AG08395 (cell line): ENCODE measurements at places on chromosomes 7 and 10.

DNA sequence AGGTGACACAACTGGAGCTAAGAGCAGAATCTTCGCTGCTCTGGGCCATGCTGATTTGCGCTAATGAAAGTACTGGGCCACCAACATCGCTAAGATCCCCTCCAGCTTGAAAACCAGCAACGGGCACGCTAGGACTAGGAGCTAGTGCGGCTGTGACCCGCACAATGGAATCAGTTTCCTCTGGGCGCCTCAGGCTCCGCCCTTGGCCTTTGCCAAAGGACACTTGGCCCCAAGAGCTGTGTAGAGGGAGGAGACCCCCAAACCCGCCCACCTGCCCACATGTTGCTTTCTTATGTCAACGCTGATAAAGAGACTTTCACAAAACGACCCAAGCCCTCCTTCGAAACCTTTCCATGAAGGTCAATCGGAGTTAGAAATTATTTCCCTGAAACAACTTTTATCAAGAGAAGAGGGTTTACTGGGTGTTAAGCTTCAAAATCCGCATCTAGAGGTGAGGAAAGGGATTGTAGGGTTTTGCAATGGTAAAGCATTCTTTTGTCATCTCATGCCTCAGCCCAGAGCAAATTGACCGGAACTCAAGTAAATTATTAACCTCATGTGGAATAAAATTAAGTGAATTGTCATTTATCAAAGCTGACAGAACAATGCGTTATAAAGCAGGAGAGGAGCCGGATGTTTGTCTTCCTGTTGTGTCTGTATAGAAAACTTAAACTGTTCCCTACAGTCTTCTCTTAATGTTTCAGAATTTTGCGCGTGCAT, 9.4 kb downstream of the ABCB5 start:
- DNase-seq: no peak

GRCh38 chr10:91339729-91340128, 70.4 kb upstream of the HECTD2 start:
- DNase-seq: no peak

GRCh38 chr10:132233501-132234085, 46.8 kb downstream of the DPYSL4 start:
- no peak for DNase-seq

GRCh38 chr7:3274131-3274530, 26.9 kb upstream of the SDK1 start:
- no peak for DNase-seq

DNA sequence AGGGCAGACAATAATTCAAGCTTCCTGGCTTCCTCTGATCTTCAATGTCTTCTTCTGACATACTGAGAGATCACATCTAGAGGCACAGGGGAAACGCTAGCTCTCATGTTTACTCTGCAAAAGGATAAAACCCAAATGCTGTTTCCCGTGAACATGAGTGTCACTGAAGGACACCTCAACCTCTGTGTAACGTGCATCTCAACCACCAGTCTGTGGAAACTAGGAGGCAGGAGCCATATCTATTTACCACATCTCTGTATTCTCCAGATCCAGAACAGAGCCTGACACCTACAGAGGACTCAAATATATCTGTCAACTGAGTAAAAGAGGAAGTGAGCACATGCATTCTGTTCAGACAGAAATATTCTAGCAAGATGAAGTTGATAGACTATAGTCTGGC, 140.3 kb upstream of the TARP start:
- no peak for DNase-seq

GRCh38 chr10:125105706-125106255, 54.6 kb downstream of the CTBP2 start:
- DNase-seq: no peak

GRCh38 chr7:99011341-99011705, 132.6 kb downstream of the SMURF1 start:
- no peak for DNase-seq

GRCh38 chr7:142750321-142750938, 1.2 kb downstream of the PRSS1 start:
- DNase-seq: no peak

- DNase-seq: no peak
These were observed 190.1 kb downstream of the MLLT10 start for GRCh38 chr10:21724020-21724589.

GRCh38 chr10:77556990-77557601, 80.5 kb downstream of the KCNMA1 start:
- DNase-seq: no peak

GRCh38 chr7:128055637-128056036, 24.4 kb upstream of the LRRC4 start:
- peak; percentile 22 for DNase-seq

DNA sequence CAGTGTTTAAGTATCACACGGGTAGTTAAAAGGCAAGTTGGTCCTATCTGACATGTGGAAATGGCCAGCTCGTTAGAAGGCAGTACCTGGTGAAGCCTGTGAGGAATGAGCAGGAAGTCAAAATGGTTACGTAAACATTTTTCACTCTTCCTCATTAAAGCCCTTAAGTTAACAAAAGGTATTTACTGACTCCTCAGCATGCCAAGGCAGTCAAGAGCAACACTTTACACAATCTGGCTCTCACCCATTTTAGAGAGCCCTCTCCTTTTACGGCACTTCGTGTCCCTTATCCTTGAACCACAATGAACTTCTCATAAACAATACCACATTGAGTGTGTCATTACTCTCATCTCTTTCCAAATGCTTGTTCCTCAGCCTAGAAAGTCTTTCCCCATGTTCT, 11.0 kb upstream of the RSBN1L start:
- DNase-seq: no peak

DNA sequence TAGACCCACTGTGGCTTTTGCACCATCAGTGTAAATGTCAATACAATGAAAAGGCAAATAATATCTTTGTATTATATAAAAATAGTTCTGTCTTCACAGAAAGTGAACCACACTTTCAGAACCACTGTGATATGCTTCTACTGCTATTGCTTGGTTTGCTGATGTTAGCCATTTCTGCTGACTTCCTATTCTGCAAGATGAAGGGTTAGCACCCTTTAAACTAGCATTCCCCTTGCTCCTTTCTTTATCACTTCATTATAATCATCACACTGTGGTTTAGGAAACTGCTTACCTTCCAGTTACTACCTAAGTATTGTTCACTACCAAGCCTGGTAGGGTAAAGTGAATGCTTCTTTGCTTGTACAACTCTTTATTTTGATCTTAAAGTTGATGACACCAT, 29.2 kb downstream of the MYPN start:
- DNase-seq: no peak

DNA sequence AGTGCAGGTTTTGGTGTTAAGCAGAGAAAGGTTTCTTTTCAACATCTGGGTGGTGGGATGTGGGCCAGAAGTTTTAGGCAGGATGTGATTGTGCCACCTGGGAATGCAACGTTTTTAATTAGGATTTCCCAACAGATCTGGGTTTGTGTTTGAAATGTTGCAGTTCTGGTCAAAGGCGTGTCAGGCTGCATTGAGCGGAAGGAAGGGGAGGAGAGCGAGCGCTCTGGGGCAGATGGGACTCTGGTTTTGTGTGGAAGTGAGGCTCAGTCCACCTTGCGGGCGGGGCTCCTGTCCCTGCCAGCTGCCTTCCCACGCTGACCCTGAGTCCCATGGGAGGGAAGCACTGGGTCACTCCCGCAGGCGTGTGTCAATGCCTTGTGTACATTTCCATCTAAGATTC, 767.7 kb downstream of the KCNMA1 start:
- no peak for DNase-seq

DNA sequence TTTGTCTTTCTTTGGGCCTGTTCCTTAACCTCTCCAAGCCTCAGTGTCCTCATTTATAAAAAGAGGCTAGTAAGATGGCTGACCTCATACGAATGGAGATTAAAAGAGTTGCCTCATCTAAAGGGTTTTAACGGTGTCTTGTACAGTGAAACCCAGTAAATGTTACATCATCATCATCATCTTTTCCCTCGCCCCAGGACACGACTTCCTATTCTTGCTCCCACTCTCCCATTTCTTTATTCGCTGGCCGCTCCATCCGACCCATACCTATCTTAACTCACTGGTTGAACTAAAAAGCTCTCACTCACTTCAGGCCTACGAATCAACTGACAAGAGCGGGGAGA, 554 bp downstream of the FRA10AC1 start:
- peak; percentile 26 for DNase-seq

- peak; percentile 37 for DNase-seq
These were observed 24.9 kb downstream of the CALD1 start for GRCh38 chr7:134804351-134804750.

- no peak for DNase-seq
These were observed 2.1 kb downstream of the ATP5MK start for GRCh38 chr10:103394180-103394579.

DNA sequence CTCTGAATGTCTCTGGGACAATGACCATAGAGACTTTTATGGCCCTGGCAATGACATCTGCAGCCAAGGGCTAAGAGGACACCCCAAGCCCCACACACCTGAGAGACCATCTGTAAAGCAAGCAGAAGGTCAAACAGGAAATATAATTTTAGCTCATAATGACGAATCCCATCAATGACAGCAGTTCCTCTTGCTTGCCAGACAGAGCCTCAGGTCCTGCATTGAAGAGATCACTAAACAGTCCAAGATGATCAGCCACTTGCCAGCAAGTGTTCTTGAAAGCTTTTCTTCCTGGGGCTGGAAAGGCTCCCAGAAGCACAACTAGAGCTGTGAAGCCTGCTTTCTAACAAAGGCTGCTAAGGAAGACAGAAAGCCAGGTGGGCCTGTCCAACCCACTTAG, 993.7 kb upstream of the AUTS2 start:
- DNase-seq: no peak

GRCh38 chr10:91707236-91707635, 74.4 kb upstream of the PPP1R3C start:
- no peak for DNase-seq

DNA sequence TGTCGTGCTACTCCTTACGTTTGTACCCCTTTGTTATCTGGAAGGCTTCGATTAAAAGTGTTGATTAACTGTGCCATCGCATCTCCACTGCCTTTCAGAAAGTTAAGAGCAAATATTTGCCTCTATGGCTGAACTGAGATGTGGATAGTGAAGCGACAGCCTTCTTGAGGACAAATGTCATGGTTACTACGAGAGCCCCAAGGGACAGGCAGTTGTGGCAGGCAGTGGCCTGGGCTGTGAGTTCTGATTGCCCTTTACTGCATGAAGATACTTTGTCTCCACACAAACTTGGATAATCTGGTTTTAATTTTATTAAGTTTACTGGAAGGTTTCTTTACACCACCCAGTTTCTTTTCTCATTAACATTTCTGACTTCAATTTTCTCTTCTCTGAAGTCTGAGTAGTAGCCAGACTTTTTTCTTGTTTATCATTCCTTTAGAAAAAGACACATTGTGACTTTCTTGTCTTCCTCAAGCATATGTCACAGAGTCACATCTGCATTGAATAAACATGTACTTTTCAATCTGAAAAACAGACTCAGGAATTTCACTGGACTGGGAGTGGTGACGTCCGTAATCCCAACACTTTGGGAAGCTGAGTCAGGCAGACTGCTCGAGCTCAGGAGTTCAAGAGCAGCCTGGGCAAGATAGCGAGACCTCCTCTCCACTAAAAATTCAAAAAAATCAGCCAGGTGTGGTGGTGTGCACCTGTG, 1.5 kb downstream of the TAS2R41 start:
- DNase-seq: peak; percentile 17

- DNase-seq: peak; percentile 60
These were observed at the start of gene SCRN1 for GRCh38 chr7:29989257-29989995. Gene SCRN1 (minus strand): TSS chr7:29989801. CDS start chr7:29969067, 20,734 bp downstream.
